ENCODE measurements at places on chromosomes 16 and 17. TPM values are rescaled to one million over a fixed set of nuclear protein-coding genes. Genes with fewer than 3 reads are reported as not detected.

DNA sequence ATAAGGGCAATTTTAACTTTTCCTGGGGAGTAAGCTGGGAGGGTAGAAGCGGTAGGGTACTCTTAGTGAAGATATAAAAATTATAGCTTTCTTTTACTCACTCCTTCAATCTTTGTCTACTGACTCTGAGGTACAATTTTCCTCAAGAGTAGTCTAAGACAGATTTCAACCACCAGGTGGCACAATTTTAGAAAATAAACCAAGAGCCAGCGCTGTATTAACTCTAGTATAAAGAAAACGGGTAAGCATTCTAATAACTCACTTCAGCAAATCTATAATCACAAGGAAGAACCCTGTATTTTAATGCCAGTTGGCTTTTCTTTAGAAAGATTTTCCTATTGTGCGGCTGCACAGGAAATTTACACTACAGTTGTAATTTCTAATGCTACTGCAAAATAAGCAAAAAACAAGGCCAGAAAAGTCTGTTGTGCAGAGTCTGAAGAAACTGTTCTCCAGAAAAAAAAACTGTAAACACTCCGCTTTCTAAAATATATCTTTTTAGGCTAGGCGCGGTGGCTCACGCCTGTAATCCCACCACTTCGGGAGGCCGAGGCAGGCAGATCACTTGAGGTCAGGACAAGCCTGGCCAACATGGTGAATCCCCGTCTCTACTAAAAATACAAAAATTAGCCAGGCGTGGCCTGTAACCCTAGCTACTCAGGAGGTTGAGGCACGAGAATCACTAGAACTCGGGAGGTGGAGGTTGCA lies 1.9 kb downstream of the CMC2 start:
- H3K27ac ChIP-seq = peak overlapping the region; percentile 91
- H3K27me3 ChIP-seq = no peaks in the 10 kb centered on the region
- no peak for DNase-seq
- peak overlapping the region; percentile 95 for H3K4me3 ChIP-seq
- peaks cover 23% of the 10 kb centered on the region for H3K36me3 ChIP-seq
- H3K4me1 ChIP-seq = peaks cover 41% of the 10 kb centered on the region

DNA sequence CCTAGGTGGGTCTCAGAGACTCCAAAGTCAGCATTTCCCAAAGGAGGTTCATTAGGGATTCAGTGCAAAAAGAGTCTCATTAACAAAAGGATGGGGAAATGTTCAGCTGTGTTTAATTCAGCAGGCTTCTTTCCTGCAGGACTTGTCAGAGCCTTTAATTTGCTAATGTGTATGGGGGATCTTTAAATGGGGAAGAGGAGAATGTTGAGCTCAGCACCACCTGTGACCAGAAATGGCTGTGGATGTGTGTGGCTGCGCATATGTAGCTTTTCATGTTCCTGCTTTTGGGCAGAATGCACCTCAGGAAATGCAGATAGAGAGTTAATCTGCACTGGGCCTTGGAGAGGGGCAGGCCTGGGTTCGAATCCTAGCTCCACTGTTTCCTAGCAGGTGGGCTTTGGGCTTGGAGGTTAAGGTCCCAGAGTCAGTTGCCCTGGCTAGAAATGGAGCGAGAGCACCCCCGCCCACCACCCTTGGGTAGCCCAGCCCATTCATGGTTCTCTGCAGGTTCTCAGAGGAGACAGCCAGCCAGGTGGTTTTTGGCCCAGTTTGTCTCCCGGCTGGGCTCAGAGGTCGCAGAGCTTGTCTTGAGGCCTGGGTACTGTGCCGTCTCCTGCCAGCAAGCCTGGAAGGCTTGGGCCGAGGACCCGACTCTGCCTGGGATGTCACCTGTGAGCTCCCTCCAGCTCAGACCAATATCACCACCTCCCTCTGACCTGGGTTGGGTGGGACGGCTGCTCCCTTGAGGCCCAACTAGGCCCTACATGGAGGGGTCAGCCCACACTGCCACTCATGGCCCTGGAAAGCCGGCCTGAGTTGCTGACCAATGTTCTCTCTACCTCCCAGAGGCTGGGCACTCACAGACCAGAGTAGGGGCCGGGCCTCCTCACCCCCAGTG lies 9.3 kb downstream of the ADCY7 start:
- H3K4me3 ChIP-seq = peak overlapping the region; percentile 93
- H3K27ac ChIP-seq = peak overlapping the region; percentile 99
- no peaks in the 10 kb centered on the region for H3K27me3 ChIP-seq
- peaks cover 32% of the 10 kb centered on the region for H3K36me3 ChIP-seq
- peak; percentile 30 for DNase-seq

GRCh38 chr16:57723170-57723569 lies 12.4 kb upstream of the KATNB1 start:
- DNase-seq = no peak
- H3K4me3 ChIP-seq = no peak overlapping the region

DNA sequence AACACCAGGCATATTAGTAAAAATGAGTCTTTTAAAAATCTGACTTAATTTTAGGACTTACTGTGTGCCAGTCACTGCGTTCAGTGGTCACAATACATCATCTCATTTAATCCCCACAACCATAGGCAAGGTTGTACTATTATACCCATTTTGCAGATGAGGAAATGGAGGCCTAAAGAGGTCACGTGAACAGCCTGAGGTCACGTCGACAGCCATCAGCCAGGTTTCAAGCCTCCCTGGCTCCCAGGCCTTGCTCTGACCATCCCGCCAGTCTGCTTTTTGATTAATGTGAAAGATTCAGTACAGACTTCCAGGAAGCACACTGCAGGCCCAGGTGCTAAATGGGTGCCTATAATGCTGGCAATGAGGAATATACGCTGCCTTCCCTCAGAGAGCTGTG lies 86.3 kb upstream of the TOX3 start:
- H3K27me3 ChIP-seq = no peaks in the 10 kb centered on the region
- H3K4me1 ChIP-seq = no peaks in the 10 kb centered on the region
- no peaks in the 10 kb centered on the region for H3K36me3 ChIP-seq
- no peak overlapping the region for H3K4me3 ChIP-seq
- no peak overlapping the region for H3K27ac ChIP-seq

DNA sequence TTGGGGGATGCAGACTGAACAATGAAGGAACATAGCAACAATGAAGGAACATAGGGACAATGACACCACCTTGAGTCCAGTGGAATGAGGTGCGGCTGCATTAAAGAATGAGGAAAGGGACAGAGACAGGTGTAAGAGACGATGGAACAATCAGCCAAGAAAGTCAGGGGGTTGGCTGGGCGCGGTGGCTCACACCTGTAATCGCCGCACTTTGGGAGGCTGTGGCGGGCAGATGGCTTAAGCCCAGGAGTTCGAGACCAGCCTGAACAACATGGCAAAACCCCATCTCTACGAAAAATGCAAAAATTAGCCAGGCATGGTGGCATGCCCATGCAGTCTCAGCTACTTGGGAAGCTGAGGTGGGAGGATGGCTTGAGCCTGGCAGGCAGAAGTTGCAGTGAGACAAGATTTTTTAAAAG lies 13.6 kb upstream of the CBFB start:
- H3K36me3 ChIP-seq = peaks cover 12% of the 10 kb centered on the region
- H3K4me3 ChIP-seq = peak overlapping the region; percentile 94
- DNase-seq = no peak
- peak overlapping the region; percentile 97 for H3K27ac ChIP-seq

DNA sequence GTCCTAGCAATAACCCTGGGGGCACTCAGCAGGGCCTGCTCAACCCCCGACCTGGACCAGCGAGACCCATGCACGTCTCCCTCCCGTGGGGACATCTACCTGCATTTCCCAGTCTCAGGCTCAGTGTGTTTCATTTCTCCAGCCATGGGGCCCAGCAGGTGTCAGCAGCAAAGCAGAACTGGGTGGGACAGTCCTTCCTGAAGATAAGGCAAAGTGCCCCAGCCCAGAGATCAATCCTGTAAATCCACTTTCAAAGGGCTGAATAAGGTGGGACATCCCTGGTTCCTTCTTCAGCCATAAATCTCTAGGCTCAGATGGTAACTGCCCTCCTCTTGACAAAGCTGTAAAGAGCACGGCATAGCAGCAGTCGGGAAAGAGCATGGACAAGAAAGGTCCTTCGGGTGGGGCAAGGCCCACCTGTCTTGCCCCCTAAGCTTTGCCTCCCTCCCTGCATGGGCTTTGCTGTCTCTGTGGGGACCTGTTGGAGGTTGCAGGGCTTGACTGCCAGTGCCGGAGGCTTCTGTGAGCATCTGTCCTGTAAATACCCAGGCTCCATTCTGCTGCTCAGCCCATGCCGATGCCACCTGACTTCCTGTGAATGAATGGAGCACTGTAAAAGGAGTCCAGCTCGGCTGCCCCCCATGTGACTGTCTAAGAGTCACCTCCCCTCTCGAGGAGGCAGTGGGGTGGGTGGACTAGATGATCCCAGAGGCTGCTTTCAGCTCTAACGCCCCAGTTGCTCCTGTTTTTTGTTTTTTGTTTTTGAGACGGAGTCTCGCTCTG lies 84.8 kb upstream of the TBC1D3K start:
- DNase-seq = no peak
- H3K4me3 ChIP-seq = no peak overlapping the region
- no peaks in the 10 kb centered on the region for H3K36me3 ChIP-seq
- H3K4me1 ChIP-seq = peaks cover 13% of the 10 kb centered on the region

KRT28 gene
- total RNA-seq = not detected

OMG gene
- total RNA-seq = 0.62 TPM

All from activated naive CD8-positive, alpha-beta T cell treated with anti-CD3 and anti-CD28 coated beads, Interleukin-2, amount 10 ng/mL, durations not matched to agents 7 days and 5 days (primary cell).